ENCODE measurements at places on chromosomes 5 and 9.

- DNase-seq = no peak
Observed at GRCh38 chr9:118751848-118752223, 617.4 kb downstream of the BRINP1 start.

DNA sequence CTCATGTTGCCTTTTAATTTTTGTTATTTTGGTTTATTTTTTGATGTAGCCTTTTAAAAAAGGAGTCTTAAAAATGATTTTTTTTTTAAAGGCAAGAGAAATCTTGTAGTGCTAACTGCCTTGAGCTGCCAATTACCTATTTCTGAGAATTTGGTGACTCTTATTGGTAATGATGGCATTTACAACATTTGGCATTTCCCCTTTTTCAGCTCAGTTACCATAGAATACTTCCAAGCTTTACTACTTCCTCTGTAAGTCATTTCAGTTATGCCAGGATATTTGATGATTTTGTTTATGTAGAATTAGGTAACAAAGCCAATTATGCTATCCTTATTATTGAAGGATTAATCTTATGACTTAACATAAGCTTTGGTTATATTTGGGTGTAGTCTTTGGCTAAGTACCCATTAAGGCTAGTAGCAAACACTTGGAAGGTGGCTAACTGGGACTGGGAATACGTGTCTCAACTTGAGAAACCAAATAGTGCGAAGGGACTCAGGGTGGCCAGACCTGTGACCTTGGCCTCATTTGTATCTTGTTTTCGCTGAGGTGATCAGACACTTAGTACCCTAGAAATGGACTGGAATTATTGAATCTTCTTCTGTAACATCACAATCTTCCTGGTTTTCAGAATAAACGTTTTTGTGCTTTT is 27.7 kb downstream of the CDC37L1 start:
- no peak for DNase-seq

DNA sequence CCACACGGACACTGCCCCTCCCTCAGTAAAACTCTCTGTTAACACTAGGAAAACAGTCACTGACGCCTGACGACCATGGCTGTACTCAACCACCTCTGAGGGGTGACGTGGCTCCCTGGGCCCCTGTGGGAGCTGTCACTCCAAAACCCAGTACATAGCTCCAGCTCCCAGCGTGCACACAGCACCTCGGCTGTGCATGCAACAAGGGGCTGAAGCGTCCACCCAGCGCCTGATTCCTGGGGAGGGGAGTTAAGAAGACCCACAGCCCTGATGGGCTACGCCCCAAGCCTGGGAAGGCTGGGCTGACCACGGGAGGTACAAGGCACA is 36.3 kb downstream of the SLC12A7 start:
- DNase-seq = no peak

DNA sequence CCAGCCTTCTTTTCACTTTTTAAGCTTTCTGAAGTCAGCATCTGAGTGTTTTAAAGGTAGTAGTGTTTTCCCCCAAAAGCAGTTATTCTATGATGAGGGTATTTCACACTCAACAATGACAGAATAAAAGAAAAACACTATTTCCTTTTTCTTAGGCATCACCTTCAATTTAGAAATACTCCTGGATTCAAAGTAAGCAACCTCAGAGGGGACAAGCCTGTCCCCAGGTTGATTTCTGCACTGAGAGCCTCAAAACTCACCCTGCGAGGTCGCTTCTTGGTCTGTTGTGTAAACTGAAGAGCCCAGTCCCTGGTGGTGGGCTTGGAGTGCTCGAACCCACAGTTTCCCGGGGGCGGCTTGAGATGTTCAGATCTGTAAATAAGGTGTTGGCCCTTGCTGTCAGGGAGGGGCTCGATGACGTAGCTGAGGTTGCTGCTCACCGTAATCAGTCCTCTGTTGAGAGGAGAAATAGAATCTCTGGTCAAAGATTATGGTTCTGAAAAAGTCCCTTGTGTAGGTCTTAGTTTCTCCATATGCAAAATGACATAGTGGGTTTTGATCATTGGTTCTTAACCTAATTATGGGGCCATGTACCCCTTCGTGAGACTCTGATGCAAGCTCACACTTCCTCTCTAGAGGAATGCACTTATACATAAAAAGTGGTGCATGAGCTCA is 55.9 kb downstream of the ADAM19 start:
- no peak for DNase-seq

GRCh38 chr5:62572918-62573514 is 5.6 kb upstream of the LRRC70 start:
- no peak for DNase-seq

- peak; percentile 36 for DNase-seq
Observed at GRCh38 chr5:132491368-132492364, 1.1 kb upstream of the IRF1 start.

DNA sequence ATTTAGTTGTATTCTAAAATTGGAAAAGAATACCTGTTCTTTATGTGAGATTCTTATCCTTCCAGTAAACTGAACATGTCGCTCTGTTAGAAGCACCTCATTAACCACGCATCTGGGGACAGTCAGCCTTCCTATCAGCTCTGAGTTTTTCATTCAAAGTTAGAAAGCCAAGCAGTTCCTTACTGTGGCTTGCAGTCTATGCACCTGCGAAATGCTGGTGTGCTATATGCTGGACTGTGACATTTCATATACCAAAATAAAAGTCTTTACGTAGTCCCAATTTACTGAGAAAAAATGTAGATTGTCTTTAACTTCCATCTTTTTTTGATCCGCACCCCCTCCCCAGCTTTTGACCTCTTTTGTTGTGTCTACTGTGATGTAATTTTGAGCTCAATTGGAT is 4.3 kb downstream of the ANP32B start:
- DNase-seq = no peak

GRCh38 chr9:124793015-124793541 is 16.1 kb downstream of the OLFML2A start:
- no peak for DNase-seq

GRCh38 chr5:72988769-72989168 is 32.9 kb downstream of the FCHO2 start:
- DNase-seq = no peak

- no peak for DNase-seq
Observed at GRCh38 chr5:64874753-64875152, 106.0 kb downstream of the CWC27 start.

- peak; percentile 65 for DNase-seq
Observed at GRCh38 chr9:94980947-94981722, 254.6 kb downstream of the AOPEP start.

- DNase-seq = peak; percentile 71
Observed at GRCh38 chr5:124649491-124650146, 96.8 kb downstream of the ZNF608 start.

DNA sequence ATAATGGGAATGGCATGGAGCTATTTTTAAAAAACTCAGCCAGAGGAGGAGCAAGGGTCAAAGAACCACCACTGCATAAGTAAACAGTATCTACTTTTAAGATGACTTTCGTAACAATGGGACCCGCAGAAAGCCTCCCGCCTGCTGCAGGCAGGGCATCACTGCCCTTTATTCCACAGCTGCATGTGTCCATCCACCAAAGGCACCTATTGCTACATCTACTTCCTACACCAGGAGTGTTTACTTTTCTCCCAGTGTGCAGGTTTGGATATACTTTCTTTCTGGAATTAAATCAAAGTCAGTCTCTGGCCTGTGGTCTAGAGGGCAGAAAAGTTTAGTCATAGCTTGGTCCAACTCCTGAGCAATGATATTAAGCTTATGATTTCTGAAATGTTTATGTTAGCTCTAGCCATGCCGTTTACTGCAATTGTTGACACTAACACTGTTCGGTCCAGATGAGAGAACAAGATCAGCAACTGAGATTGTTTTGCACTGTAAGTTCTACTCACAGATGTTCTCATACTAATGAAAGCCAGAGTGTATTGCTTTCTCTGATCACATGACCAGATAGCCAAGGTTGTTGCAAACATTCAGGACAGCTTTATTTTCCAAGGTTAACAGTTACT is 391.5 kb downstream of the FGF10 start:
- DNase-seq = no peak

DNA sequence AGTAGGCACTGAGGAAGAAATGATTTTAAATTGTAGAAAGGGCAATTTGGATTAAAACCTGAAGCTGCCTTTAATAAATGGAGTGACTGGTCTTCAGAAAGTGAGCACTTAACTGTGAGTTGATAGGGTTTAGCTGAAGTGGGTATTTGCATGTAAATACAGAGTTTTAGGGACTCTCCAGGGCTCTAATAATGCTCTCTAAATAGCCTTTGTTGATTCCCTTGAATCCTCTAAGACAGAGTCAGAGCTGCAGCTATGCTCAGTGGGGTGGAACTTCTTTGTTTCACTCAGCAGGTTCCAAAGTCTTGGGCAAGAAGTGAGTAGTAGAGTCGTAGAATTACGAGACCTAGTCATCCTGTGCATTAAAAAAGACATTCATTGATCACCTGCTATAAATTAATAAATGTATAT is 21.4 kb downstream of the GLRA1 start:
- DNase-seq = no peak

DNA sequence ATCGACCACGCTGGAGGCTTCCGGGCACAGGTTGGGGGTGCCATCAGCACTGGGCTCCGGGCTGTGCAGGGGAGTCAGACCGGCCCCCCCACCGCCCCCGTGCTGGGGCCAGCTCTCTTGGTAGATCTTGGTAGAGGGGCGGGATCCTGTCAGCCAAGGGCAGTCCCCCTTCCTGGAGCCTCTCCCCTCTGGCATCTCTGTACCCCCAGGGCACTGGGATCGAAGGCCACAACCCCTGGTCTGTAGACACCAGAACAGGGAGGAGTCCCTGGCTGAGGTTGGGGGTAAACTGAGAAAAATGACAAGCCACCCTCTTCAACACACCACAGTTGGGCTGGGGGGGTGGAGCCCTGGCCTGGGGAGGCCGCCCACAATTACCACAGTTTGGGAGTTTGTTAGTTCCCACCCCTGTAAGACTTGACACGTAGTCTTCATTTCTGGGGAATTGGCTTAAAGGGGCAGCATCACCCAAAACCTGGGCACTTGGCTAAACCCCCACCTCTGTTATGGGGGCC is 882 bp downstream of the CERCAM start:
- DNase-seq = peak; percentile 64
